Smooth muscle cell of the brain vasculature (primary cell): ENCODE measurements at places on chromosomes 7 and 10.

GRCh38 chr7:90188281-90188680, 23.3 kb upstream of the STEAP2 start:
- no peak for DNase-seq

GRCh38 chr10:47025540-47026300, 114.5 kb downstream of the PTPN20 start:
- DNase-seq: no peak

DNA sequence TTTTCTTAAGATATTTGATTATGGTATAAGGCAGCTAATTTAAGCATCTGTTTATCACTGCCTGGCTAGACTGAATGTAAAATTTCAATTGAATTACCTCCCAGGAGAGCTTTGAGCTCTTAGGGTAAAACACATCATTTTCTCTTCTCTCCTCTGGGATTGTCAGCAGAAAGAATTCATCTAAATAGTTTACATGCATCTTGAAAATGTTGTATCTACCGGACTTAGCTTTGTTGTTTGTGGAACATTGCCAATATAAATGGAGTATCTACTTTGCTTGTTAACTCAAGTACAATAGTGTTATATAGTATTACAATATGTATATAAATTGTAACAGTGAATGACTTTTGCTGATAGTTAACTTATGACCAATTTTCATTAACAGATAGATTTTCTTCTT, 73.3 kb downstream of the TAF3 start:
- no peak for DNase-seq

DNA sequence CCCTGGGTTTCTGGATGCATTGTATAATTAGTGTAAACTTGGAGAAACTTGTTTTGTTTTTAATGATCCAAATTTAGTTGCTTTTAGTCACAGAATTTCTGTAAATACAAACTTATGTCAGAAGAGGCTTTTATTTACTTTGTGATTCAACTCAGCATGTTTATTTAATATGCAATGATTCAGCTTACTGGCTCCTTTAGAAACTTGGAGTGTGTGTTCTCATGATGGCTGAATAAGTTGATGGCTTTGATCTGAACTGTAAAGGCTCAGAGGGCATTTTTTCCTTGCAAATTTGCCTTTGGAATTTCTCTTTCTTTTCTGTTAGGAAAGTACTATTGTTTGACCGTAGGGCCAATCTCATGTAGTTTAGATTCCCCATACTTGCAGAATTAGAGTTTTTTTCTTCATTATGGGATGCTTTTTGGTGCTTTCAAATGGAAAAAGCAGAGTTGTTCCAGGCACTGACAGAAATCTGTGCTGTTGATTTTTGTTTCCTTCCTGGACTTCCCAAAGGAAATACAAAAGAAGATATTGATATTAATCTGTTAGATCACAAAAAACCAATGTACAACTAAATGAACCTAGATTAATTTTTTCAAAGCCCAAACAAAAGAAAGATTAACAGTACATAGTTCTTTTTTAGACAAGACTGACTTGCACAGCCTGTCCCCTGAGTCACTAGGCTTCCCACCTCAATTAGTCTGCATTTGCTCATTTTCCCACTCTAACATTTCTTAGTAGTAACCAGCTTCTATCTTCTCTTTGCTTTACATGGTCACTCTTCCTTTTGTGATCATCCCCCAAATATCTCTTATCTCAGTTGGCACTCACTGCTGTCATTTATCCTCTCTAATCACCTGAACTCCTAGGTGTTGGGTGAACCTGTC, 96.8 kb upstream of the AGR3 start:
- DNase-seq: no peak

DNA sequence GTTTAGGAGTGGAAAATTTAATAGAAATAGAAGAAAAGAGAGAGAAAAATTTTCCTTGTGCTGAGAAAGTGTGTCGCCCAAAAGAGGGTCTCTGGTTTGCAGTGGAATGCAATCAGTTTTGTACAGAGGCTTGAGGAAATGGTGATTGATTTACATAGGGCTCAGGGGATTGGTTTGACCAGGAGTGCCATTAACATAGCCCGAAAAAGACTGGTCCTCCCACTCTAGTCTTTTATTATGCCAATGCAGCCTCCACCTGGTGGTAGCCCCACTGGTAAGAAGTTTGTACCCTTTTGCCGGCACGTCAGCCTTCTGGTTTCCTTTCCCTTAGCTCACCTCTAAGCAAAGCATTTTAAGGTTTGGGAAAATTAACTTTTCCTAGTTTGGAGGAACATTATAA, 885.3 kb downstream of the XPNPEP1 start:
- DNase-seq: no peak

- DNase-seq: no peak
Measured at GRCh38 chr10:101301111-101301731, 52.7 kb upstream of the BTRC start.

- no peak for DNase-seq
Measured at GRCh38 chr10:85735997-85736396, 630.6 kb downstream of the GRID1 start.

GRCh38 chr7:115674467-115675024, 356.0 kb downstream of the TFEC start:
- DNase-seq: no peak

- no peak for DNase-seq
Measured at GRCh38 chr7:42202601-42203000, 34.4 kb downstream of the GLI3 start.

GRCh38 chr7:19663816-19664462, 44.9 kb downstream of the POLR1F start:
- DNase-seq: no peak

DNA sequence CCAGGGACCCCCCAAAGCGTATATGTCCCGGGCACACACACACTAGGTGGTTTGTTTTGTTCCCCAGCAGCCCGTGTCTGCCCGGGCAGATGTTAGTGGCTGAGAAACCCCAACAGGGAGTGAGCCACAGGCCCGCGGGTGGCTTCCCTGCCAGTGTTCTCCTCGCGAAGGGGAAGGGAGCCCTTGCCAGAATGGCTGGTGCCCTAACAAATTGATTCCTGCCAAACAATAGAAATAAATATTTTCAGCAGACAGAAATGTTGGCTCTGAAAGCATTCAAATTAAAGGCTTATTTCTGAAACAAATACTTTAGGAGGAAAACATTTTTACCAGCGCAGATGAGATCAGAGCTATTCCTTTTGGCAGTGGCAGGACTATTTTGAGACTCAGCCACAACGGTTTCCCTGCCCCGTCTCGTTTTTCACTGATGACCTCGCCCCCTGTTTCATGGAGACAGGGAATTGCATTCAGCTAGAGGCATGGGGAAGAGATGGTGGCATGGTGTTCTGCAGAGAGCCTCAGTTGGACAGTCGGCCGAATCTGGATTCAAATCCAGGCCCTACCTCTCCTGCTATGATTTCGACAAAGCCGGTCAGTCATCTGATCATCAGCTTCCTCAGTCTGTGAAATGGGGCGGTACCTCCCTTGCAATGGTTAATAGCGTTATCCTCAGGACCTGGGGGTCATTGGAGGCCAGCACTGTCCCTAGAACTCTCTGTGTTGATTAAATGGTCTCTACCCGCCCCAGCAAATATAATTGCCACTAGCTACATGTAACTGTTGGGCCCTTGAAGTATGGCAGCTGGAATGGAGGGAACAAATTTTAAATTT, 84.5 kb downstream of the CUX1 start:
- DNase-seq: no peak

DNA sequence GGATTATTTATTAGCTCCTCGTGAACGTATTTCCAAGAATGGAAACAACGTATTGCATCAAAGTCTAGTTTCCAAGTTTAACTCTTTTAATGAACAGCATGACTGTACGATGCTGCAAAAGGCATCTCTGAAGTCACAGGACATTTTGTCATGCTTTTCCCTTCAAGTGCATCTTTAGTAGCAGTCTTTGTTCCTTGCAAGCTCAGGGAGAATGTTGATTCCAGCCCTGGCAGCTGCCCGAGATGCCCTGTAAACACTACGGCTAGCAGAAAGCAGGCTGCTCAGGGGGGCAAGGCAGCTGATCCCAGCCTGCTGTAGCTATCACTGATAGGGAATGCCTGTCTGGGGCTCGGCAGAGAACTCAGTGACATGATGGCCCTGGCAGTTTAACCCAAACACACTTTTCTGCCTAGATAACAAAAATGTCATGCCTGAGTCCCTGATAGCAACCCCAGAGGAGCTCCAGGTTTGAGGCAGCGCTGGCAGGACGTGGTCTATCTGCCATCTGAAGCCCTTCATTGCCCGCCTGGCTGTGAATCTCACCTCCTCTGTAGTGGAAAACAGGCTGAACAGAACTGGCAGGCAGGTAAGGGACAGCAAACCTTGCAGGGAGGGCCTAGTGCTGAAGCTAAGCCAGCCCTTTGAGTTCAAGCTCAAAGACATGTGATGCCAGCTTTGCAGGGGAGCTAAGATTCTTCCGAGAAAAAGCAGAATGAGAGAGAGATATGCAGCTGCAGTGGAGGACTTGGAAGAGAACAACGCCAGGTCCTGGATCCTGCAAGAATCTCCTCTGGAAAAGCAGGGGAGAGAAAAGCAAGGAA, 264.6 kb downstream of the SNX10 start:
- no peak for DNase-seq

DNA sequence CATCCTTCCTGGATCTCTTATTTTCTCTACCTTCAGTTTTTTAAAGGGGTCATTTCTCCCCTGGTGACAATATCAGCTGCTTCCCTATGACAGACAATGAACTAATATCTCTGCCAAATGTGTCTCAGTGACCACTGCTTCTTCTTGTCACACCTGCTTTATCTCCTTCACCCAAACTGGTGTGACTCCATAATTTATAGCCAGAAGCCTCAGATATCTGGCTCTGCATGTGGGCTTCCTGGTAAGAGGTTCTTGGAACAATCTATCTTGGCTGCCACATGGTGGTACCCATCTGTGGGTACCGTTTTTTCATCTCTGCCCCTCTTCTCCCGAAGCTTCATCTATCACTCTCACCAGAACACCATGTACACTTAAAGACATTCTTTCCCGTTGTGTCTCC, 37.0 kb downstream of the CPVL start:
- DNase-seq: no peak

DNA sequence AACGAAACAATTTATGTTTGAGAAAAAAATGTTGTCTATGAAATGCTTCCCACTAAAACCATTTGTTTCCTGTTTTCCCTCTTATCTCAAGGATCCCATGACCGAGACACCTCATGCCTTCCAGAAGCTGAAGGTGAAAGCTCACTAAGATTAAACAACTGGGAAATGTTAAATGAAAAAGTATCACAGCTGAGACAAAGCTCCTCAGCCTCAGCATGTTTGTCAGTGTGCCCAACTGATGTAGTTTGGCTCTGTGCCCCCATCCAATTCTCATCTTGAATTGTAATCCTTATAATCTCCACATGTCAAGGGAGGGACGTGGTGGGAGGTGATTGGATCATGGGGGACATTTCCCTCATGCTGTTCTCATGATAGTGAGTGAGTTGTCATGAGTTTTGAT, 327.3 kb downstream of the HTR7 start:
- no peak for DNase-seq

DNA sequence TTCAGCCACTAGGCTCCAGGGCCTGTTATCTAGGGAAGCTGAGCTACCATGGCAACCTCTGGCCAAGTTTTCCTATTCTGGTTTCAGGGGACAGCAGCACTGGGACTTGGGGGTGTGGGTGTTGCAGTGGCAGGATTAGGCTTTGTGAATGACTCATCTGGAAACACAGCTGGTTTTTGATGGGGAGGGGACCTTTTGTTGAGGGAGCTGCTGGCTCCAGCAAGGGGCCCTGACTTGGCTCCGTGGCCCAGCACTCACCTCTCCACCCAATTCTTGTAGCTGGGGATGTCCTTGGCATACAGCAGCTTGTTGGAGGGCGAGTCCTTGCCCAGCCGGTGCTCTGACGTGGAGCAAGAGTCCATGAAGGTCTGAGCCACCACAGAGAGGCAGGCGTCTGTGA, 435.9 kb downstream of the PLXNA4 start:
- DNase-seq: no peak

DNA sequence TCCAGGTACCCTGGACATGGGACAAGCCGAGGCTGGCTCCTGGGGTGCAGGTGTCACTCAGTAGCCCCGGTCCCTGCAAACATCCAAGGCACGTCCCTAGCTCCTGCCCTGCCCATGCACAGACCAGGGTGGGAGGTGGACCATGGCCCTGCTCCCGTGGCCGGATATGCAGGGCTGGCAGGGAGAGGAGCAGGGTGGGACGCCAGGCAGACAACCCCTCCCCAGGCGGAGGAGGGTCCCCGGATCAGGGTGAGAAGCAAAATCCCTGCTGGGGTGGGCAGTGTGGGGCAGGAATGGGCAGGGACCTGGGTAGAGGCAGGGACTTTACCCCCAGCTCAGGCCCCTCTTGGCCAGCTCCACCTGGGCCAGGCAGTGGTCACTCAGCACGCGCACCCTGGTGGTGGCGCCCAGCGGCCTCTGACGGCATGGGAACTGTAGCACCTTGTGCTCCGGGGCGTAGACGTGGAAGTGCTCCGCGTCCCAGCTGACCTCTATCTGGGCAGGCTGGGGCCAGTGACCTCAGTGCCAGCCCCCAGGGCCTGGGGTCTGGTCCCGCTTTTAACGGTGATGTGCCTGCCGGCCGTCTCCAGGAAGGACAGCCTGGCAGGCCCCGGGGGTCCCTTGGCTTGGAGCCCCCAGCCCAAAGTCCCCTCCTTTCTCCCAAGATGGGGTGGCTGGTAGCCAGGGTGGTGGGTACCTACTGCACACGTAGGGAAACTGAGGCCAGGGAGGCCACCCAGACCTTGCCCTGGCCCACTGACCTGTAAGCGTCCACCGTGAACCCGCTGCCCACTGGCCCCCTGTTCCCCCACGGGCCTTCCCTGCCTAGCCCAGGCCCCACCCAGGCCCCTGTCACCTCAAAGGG, 1.2 kb downstream of the GRIFIN start:
- no peak for DNase-seq

DNA sequence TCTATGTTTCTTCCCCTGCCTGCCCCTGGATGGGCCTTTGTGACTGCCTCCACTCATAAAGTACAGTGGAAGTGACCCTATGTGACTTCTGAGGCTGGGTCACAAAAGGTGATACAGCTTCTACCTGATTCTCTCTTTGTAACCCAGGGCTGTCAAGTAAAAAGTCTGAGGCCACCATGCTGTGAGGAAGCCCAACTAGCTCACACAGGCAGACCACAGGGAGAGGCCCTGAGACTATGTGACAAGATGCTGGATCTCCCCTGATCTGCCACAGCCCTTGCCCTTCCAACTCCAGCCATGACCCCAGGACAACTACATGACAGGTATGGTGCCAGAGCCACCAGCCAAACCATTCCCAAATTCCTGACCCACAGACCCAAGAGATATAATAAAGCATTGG, 45.8 kb downstream of the DRGX start:
- DNase-seq: no peak

DNA sequence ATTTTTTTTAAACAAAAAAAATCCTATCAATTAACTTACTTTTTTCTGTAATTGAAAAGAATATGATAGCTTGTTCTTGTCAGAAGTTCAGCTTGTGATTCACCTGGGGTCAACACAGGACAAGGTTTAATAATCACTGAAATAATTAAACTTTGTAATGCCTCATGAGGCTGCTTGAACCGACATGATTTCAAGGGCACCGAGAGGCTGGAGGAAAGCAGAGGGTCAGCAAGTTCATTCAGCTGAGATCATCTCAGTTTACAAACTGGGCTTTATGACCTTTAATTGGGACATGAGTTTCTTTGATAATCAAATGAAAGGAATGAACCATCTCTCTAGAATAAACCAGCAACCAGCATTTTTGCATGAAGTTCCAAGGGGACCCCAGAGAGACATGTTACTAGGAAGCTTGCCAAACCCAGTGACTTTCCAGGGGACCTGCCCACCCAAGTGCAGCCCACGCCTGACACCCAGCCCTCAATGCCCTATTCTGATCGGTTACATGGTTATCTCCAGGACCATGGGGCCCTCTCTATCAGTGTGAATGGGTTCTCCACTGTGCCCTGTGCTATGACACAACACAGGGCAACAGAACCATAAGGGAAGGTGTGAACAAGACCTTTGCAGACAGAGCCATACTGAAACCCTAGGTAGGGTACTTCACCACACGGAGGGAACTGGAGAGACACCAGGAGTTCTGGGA, 7.8 kb upstream of the CYP3A4 start:
- DNase-seq: no peak
